ENCODE measurements at places on chromosomes 4 and X. TPM values are rescaled to one million over a fixed set of nuclear protein-coding genes. Genes with fewer than 3 reads are reported as not detected.

- DNase-seq: no peak
Measured at GRCh38 chrX:153445106-153445855, 575 bp downstream of the TREX2 start.

PRICKLE3 gene
- polyA plus RNA-seq: 6.5 TPM

DNA sequence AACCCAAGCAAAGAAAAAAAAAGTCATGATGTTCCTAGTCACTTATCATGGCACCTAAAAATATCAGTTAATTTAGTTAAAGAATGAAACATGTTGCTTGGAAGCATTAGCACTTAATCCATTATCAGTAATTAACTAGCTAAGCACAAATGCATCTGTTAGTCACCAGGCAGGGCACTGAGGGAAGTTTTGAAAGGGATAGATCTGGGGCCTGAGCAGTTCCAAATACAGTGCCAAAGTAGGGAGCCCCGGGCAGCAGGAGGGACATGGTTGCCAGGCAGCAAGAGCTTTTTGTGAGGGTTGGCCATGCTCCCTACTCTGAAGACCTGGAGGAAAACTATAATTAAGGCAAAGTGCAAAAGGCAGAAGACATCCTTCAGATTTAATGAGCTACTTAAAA lies 62.0 kb downstream of the PHKA1 start:
- DNase-seq: no peak

GRCh38 chr4:148344941-148345340 lies 97.3 kb downstream of the NR3C2 start:
- DNase-seq: no peak

MAOB gene
- 54.8 TPM for polyA plus RNA-seq

DNA sequence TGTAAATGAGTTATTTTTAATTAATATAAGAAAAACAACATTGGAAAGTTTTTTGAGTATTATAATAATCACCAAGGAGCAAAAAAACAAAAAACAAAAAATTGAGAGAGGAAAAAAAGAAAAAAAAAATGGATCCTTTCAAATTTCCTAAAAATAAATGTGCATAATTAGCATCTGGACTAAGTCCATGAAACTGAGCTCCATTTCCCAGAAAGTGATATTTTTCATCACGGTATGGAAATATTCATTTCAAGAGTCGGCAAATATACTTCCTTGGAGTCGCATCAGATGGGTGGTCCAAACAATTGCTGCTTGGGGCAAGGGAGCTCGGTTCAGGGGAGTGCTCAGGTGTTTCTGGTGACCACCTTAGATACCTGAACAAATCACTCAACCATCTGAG lies 305.1 kb downstream of the LDB2 start:
- no peak for DNase-seq

GRCh38 chr4:87012265-87012953 lies 77.6 kb downstream of the AFF1 start:
- DNase-seq: no peak

GRCh38 chr4:74503580-74503979 lies 58.6 kb downstream of the AREG start:
- no peak for DNase-seq

CT45A6 gene
- polyA plus RNA-seq: not detected

HDAC8 gene
- polyA plus RNA-seq: 26.1 TPM

CENPVL2 gene
- polyA plus RNA-seq: not detected

GRCh38 chrX:114268643-114269042 lies 315.2 kb upstream of the HTR2C start:
- no peak for DNase-seq

- DNase-seq: no peak
Measured at GRCh38 chr4:31370866-31371465, 650.8 kb downstream of the PCDH7 start.

SULT1B1 gene
- 0.49 TPM for polyA plus RNA-seq

DNA sequence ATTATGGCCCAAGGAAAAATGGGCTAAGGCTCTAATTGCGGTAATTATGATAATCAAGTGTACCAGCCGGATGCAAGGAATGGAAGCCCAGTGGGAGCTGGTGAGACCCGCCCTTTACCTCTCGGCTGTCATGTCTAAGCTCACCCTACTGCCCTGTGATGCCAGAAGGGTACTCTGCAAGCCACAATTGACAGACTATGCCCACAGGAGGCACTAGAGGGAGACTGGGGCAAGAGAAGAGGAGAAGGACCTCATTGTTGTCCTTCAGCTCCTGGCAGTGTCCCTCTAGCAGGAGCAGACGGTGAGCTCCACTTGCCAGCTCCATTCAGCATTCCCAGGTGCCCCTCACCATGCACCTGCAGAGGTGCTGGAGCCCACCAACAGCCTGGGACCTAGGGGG lies 141.8 kb downstream of the SMIM20 start:
- no peak for DNase-seq

DNA sequence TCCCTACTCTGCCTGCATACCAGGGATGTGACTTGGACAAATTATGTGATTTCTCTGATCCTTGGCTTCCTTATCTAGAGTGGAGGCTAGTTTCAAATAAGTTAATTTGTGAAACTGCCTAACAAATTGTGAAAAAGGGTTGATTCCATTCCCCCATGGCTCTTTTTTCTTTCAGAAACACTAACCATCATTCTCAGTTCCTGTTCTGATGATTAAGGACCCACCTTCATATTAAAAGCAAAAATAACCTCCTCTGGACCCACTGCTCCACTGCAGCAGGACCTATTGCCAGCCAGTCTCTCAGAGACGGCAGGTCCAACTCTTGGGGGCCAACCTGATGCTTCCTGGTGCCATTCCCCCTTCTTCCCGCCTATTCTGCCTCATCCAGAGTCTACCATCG lies 4.5 kb upstream of the ANXA5 start:
- DNase-seq: no peak

Measured in heart left ventricle (tissue), 16 donors.